ENCODE measurements at places on chromosomes 7 and 10.
A peak's percentile ranks its signal among the peaks of the same experiment; 100 is the strongest.

- no peak for DNase-seq
Measured at GRCh38 chr7:101418694-101419093, 56.0 kb downstream of the COL26A1 start.

DNA sequence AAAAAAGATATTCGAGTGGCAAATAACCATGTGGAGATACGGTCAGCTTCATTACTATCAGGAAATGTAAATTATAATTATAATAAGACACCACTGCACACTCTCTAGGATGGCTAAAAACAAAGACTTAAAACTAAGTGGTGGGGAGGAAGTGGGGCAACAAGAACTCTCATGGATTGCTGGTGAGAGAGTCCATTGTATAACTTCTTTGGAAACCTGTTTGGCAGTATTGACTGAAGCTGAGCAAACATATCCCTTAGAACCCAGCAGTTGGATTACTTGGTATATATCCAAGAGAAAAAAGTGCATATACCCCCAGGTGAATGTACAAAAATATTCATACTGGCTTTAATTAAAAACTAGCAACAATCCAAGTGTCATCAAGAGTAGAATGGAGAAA lies 133.7 kb upstream of the CTBP2 start:
- DNase-seq = no peak

DNA sequence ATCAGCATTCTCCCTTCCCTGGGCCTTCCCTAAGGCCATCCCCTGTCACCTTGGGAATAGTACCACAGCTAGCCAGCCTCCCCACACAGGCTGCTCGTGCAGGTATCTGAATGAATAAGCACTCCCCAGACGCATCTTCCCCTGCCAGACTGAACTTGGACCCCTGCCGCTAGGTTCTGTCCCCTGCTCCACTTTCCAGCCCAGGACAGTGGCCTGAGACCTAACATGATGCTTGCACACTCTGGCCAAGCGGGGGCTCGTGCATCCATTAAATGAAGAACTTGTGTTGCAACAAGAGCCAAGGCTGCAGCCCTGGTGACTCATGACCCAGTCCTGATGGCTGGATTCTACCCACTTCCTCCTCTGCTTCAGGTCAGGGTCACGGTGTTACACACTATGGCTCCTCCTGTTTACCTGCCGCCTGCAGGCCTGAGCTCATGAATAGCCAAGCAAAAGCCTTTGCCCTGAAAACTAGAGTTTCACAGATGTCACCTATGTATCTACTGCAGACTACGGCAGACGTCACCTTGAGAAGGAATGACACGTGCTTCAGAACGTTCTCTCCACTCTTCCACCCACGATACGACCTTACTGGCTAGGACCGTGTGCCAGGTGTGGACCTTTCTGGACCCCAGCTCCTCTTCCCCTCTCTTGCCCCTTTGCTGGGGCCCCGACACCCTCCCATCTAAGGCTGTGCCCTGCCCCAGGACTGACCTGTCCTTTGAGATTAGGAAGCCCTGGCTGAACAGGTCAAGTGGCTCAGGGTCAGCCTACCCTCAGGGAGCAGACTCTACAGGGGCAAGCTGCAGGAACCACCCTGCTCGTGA lies 6.5 kb downstream of the ASB13 start:
- DNase-seq = peak; percentile 49

DNA sequence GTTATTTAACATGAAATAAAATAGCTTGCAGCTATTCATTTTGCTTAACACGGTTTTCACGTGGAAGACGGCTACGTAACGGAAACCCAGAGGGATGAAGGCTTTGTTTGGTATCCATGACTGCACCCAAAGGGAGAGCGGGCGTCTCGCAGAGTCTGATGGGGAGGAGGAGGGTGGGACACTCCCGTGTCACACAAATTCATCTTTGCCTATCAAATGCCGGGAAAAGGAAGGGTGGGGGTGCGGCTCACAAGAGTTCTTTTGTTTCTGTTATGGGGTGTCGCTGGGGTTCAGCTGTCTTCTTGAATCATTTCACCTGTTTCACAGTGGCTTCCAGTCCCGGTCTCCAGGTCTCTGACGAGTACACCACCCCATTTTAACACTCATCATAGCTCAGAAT lies 108.5 kb downstream of the ZRANB1 start:
- no peak for DNase-seq

DNA sequence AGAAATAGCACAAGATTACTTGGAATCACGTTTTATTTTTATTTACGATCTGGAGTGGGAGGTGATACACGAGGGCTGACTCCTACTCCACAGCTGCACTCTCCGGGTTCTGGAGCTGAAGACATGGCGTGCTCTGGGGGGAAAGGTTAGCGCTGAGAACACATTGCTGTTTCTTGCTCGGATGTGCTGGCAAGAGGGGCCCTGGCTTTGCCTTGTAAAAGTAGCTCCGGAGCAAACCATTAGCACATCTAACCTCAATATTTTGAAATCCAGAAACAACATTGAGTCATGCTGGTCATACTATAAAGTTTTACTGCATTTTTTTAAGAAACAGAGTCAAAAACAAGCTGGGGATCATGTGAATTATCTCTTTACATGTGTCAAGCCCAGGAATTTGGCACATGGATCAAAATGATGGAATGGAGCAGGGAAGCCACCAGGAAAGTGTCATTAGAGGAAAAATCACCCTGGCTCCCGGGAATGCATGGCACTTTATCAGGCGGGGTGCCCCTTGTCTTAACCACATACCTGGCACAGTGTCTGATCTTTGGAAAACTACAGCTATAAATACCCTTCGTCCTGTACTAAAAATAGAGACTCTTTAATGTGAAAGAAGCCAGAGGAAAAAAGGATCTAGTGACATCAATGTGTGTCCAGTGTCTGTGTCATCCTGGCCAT lies 31.6 kb upstream of the LYZL1 start:
- no peak for DNase-seq

- no peak for DNase-seq
Measured at GRCh38 chr7:106165337-106165736, 53.2 kb upstream of the SYPL1 start.

- no peak for DNase-seq
Measured at GRCh38 chr10:69464401-69464800, 13.1 kb downstream of the TSPAN15 start.

DNA sequence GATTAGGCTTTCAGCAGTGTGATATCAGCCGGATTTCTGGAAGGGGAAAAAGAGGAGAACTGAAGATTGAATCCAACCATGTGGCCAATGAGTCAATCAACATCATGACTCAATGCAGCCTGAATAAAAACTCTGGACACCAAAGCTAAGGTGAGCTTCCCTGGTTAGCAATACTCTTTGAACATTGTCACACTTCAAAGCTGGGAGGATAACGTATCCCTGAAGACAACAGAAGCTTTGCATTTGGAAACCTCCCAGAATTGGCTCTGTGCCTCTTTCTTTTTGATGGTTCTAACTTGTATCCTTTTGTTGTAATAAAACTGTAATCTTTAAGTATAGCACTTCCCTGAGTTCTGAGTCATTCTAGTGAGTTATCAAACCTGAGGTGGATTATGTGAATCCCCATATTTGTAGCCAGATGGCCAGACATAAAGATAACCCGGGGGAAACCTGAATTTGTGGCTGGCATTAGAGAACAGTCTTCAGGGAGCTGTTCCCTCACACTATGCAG lies 284.4 kb downstream of the IPMK start:
- DNase-seq = no peak

GRCh38 chr7:20557116-20557515 lies 58.4 kb upstream of the ABCB5 start:
- DNase-seq = no peak

- DNase-seq = no peak
Measured at GRCh38 chr10:36141856-36142560, 499.9 kb upstream of the FZD8 start.

GRCh38 chr10:132394201-132394811 lies 2.7 kb upstream of the PWWP2B start:
- DNase-seq = no peak

- no peak for DNase-seq
Measured at GRCh38 chr10:80463868-80464267, 9.8 kb downstream of the TSPAN14 start.

DNA sequence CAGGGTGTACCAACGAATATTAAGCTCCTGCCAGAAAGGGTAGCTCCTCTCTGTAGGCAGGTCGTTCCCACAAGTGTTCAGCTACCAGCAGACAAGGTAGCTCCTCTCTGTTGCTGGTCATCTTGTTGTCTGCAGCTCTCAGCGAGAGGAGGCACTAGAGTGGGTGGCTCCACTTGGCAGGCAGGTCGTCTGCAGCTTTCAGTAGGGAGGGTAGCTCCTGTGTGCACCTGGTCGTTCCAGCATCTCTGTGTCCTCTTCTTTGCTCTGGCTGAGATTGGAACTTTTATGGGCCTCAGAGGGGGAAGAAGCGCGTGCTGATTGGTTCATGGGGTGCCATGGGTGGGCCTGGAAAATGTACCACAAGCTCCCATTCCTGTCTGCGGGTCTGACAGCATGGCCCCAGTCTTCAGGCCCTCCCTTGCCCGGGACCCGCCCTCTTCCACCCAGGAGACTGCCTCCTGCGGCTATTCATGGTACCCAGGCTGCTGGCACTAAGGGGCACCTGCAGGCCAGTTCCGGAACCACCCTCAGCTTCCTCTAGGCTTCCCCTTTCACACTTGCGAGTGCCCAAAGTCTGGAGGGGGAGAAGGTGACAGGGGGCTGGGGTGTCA lies 63.9 kb upstream of the CACNA2D1 start:
- no peak for DNase-seq

GRCh38 chr7:150321788-150322113 lies 1.4 kb upstream of the LRRC61 start:
- no peak for DNase-seq

DNA sequence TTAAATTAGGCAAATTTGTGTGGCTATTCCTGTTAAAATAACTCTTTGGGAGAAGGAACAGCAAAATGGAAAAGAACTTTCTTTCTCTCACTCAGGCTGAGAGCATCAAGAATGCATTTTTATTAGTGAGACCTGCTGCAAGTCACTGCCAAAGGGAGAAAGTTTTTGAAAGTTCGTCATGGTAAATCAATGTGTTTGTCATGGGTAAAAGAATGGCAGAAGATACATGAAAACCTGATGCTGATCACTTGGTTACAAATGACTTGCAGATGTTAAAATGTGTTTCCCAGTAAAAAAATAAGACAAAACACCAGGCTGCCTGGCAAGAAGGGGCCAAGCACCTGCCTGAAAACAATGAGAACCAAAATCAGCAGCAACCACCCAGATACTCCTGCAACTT lies 484.7 kb upstream of the NRP1 start:
- no peak for DNase-seq

All from CD4-positive, alpha-beta T cell treated with Interleukin-15 for 1 hour (primary cell).